ENCODE measurements at places on chromosomes 16 and 17.

DNA sequence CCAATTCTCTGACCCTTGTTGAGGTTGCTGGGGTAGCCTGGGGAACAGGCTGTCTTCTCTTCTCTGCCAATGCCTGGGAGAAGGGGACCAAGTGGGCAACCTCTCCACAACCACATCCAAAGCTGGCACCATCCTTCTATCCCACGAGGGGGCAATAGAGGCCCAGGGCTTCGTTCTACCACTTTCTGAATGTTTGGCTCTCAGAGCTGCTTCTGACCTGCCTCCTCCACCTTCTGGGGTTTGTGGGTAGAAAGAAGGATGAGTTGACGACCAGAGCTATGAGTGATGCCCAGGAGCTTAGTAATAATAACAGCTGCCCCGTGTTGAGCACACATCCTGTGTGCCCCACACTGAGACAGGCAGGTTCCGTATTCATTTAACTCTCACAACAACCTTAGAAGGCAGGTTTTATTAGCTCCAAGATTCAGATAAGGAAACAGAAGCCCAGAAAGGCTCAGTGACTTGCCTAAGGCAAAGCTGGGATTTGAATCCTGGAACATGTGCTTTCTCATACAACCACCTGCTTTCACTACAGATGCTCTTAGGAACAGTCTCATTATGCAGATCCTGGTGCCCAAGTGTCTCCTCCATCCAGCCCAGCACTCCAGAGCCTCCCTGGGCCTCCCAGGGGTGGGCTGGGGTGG, 11.1 kb downstream of the TSPOAP1 start:
- DNase-seq: peak; percentile 93

DNA sequence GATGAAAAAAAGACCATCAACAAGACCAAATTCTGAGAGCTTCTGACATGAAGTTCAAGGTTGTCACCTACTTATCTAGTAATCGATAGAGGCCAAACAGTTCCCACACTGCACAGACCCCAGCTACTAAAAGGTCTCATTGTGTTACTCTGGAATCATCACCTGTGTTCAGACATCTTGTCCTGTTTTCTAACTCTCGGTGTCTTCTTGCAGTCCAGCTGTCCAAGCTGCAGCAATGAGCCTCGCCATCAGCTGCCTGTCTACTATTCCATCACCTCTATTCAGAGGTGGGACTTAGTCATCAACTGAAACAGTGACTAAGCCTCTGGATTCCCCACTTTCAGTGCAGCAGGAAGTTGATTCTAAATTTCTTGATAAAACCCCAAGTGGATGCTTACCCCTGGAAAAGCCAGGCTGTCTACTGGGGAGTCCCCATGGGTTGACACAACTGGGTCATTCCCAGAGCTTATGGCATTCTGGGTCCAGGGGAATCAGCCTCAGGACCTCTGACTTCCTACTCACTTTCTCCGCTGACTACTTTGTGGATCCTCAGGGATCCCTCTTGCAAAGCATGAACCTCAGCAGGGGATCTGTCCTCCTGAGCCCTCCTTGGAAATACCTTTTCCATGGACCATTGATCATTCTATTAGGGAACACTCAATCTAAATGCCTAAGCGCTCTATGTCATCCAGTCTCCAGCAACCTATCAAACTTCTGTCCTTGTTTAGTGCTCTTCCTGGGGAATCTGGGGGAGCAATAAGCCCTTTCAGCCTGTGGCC, 46.5 kb downstream of the HNF1B start:
- peak; percentile 76 for DNase-seq

DNA sequence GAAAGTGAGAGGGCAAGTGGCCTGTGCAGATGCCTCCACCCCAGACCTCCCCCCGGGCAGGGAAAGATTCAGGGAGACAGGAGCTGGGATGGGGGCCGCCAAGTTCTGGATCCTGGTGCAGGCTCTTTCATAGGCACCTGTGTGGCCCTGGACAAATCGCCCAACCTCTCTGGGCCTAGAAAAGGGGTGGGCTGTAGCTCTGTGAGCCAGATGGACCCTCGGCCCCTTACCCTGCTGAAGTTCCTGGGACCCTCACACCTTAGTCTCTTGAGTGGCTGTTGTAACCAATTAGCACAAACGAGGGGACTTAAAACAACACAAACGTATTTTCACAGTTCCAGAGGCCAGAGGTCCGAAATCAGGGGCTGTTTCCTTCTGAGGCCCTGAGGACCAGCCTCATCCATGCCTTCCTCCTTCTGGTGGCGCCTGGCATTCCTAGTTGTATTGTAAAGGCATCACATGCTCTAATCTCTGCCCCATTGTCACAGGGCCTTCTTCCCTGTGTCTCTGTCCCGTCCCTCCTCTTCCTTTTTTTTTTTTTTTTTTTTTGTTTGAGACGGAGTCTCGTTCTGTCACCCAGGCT, 352.6 kb downstream of the SEC14L1 start:
- DNase-seq: no peak

DNA sequence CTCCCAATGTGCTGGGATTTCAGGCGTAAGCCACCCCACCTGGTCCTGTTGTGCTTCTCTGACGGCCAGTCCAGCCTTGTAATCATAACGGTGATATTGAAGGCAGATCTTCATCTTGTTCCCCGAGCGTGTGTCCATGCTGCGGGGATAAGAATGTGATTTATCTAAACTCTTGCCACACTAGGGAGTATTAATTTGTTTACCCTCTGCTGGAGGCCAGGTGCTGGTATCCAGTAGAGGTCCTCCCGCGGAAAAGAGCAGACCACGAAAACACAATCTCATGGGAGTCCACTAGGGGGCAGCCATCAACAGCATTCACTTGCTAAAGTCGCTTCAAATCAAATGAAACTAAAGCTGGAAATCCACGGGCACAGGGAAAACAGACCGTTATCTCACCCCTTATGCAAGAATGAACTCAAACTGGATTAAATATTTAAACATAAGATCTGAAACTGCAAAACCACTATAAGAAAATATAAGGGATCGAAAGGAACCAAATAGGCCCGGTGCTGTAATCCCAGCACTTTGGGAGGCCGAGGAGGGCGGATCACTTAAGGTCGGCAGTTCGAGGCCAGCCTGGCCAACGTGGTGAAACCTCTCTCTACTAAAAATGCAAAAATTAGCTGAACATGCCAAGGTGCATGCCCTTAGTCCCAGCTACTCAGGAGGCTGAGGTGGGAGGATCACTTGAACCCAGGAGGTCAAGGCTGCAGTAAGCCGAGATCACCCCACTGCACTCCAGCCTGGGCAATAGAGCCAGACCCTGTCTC, 22.3 kb upstream of the RBBP6 start:
- peak; percentile 86 for DNase-seq

DNA sequence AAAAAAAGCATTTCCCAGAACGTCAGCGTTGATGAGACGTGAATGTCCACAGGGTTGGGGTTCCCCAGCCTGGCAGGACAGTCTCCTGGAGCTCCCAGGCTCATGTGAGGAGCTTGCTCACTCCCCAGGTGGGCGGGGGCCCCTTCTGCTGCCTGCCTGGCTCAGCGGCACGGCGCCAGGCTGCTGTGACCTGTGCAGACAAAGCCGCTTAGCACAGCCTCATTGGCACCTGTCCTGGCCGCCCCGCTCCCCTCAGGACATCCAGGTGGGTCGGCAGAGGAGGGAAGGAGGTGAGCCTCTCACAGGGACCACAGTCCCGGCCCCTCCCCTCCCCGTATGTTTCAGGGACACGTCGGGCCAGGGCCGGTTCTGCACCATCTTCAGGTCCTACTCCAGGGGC, 12.9 kb upstream of the WFIKKN1 start:
- no peak for DNase-seq

GRCh38 chr16:1590366-1590765, 21.5 kb downstream of the IFT140 start:
- no peak for DNase-seq

- DNase-seq: peak; percentile 25
Observed at GRCh38 chr17:81223762-81224130, 981 bp upstream of the CEP131 start.

DNA sequence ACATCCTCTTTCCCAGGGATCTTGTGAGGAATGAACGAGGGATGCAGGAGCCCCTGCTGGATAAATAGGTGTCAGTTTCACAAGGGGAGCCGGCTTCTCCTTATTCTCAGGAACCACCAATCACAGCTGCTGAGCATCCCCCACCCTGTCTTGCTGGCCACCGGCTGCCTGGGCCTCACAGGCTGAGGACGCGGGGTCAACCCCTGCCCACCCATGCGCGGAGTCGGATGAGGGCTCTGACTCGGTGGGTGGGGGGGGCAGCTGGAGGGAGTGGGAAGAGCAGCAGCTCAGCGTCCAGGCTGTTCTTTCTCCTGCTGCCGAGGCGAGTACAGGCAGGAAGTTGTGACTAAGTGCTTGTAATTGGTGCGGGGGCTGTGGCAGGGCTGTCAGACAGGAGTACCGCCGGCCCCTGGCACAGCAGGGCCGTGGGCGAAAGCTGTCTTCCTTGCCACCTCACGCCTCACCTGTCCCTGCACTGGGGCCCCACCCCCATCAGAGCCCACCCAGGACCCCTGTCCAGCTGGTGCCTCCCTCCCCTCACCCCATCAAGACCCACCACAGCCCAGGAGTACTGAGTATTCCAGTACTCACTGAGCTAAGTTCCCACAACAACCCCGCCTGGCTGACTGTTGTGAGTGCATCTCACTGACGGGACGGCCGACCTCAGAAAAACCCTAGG, 11.0 kb upstream of the DPEP1 start:
- DNase-seq: peak; percentile 93

- DNase-seq: no peak
Observed at GRCh38 chr16:21610006-21610544, 10.7 kb downstream of the METTL9 start.
